ENCODE measurements at places on chromosomes 16 and 17.

GRCh38 chr16:20073203-20074098, at the start of gene GPR139:
GPR139 (minus strand) TSS chr16:20073890; CDS start chr16:20073616, 274 bp downstream.
- DNase-seq, result no peak

DNA sequence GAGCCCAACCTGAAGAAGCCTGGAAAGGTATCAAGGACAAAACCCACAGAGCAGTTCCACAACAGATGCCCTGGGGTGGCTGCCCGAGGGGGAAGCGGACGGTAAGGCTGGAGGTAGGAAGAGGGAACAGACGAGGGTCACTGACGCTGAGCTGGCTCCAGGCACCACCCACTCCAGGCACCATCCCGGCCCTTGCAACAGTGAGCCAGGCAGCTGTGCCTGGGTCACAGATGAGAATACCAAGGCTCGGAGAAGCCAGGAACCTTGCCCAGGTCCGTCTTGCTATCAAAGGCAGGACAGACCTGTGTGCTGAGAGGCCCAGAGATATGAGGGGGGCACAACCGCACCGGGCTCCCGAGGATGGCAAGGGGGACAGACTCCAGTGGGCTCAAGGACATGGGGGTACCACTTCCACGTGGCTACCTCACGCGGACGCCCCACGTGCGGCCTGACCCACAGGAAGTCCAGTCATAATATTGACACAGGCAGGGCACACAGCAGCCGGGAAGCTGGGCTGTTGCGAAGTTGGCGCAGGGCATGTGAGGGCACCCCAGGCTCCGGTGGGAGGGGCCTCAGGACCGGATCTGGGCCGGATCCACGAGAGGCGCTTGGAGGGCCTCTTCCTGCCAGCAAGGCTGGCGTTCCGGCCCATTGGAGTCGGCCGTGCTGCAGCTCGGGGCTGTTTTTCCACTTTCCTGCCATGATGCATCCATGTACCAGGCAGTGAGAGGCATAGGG, 29.9 kb downstream of the PEMT start:
- no peak for DNase-seq

DNA sequence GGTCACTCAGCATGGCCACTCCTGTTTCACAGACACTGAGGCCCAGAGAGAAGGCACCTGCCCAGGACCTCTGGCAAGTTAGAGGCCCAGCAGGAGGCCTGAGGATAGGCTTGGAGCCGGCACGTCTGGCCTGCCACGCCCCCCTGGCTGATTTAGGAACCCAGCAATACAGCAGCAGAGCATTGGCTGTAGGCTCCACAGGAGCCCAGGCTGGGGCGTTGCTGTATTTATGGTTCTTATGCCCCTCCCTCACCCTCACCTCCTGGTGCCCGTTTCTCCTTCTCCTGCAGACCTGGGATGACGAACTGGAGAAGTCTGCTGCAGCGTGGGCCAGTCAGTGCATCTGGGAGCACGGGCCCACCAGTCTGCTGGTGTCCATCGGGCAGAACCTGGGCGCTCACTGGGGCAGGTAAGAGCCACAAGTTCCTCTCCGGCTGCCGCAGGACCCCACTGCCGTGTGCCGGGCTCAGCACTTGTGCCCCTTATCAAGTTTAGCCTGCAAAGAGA, 25.8 kb downstream of the CRISPLD2 start:
- no peak for DNase-seq

- no peak for DNase-seq
Observed at GRCh38 chr16:4743226-4743878, 9.0 kb downstream of the DNAAF8 start.

Measured in HFFc6 (cell line).